ENCODE measurements at places on chromosomes 6 and 20.
A peak's percentile ranks its signal among the peaks of the same experiment; 100 is the strongest.

- DNase-seq = no peak
Measured at GRCh38 chr6:109612268-109612667, 78.7 kb downstream of the AK9 start.

- DNase-seq = no peak
Measured at GRCh38 chr20:37154684-37155298, 24.3 kb upstream of the RPN2 start.

GRCh38 chr6:2204272-2204671, 41.1 kb downstream of the GMDS start:
- no peak for DNase-seq

- no peak for DNase-seq
Measured at GRCh38 chr6:109515781-109516409, 32.9 kb upstream of the ZBTB24 start.

- peak; percentile 26 for DNase-seq
Measured at GRCh38 chr20:59221049-59221706, 57.6 kb downstream of the ZNF831 start.

- peak; percentile 74 for DNase-seq
Measured at GRCh38 chr6:91081452-91082067, 494.7 kb upstream of the MAP3K7 start.

DNA sequence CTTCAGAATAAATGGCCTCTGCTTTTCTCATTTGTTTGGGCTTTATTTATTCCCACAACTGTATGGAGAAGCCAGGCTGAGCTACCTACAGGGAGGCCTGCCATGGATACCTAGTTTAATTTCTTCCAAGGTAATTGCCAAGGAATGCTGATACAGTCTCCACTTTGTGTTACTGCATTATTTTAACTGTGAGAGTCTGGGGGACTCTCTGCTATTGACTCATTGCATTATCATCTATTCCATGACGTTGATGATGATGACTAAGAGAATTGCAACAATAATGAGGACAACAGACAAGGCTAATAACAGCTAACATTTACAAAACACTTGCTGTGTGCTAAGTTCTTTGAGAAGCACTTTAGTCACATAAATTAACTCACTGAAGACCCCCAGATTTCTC, 88.3 kb upstream of the COL21A1 start:
- DNase-seq = no peak

- DNase-seq = no peak
Measured at GRCh38 chr20:53622247-53623133, 28.9 kb upstream of the ZNF217 start.

DNA sequence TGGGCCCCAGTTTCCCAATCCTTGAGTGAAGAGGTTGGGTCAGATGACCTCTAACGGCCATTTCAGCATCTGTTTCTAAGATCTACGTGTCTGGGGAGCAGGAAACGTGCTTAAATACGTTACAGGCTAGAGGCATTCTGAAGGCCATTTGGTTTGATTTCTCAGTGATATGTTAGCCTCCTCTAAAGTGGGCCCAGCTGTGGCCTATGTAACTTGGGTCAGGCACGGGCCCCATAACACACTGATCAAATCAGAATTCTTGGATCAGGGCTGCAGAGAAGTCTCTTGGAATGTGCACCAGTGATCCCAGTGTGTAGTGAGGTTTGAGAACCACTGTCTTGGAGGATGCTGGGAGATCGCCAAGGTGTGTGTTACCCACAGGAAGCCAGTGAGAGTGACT, 36.1 kb upstream of the TGM3 start:
- DNase-seq = no peak

DNA sequence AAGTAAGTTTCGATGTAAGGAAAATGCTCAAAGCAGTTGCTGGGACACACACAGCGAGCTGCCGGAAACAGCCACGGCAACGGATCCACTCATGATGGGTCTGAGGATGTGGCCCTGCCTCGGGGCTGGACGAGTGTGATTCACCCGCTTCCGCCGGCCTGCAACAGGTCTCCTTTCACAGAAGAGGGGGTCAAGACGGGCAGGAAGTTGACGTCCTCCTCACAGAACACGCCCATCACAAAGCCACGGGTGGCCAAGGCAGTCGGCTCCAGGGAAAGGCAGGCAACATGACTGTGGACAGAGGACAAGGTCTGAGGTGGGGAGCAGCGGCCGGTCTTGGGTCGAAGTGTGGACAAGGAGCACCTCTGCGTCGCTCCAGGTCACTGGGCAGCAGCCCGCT, 29.9 kb upstream of the SMOC2 start:
- DNase-seq = no peak

GRCh38 chr20:18443886-18444285, 22.9 kb downstream of the DZANK1 start:
- no peak for DNase-seq

DNA sequence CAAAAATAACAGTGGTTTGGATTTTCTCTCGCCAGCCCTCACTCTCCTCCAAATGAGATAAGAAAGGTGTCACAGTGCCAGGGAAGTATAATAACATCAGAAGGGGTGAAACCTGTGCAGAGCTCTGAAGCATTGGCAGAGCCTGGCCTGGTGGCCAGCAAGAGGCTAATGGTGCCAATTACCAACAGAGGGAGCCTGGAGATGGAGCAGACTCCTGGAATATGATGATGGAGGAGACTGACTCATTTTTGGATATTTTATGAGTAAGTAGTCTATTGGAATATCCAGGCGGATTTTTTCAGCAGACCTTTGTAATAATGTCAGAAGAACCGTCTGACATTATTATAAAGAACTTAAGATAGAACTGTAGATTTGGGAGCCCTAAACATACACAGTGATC, 442.6 kb upstream of the MARCKS start:
- no peak for DNase-seq

DNA sequence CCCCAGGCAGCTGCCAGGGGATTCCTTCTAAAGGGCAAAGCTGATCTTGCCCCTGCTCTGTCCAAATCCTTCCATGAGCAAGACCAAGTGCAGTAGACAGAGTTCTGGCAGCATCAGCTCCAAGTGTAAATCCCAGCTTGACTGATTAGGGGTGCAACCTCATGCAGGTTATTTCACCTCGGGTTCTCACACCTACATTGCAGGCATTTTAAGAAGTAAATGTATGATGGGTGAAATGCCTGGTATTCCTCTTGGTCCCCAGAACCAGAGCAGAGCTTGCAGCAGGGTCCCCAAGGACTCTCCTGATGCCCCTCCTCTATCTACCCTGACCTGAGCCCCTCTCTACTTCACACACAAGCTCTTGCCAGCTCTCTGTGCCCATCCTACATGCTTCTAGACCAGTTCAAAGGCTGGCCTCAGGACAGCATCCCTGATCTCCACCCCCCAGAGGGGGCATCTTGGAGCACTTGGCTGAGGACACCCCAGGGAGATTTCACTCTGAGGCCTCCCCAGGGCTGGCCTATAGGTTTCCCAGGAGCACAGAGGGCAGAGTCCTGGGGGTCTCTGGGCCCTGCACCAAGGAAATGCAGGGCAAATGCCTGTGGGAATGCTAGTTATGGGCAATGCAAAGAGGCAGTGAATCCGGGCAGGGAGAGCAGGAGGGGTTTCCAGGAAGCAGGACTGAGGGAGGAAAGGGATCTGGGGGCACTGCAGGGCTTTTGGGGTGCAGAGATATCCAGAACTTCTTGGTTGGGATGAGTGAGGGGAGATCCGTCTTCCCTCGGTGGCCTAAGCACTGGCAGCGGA, 1.0 kb downstream of the LZTS3 start:
- DNase-seq = no peak

DNA sequence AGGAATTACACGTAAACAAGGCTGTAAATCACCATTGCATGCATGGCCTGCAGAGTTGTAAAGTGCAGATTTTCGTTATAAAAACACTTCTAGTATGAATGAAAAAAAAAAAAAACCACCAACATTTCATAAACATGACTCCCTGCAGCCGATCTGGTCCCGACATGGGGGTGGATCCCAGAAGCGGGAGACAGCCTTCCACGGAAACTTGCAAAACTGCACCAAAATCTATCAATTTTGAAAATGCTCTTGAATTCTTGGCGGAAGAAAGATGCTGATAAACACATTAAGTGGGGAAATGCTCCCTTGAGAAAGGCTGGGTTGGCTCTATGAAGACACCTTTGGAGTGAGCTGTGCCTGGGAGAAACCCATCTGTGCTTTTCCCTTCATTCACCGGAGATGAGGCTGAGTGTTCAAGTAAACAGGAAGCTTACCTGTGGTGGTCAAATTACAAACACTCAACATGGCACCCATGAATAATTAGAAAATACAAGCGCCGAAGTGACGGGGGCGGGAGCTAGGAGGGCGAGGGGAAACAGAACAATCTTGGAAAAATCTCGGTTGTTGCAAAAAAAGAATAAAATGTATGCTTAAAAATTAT, 845 bp upstream of the ANKRD60 start:
- DNase-seq = no peak

- DNase-seq = no peak
Measured at GRCh38 chr6:111230351-111231089, 143.2 kb downstream of the SLC16A10 start.

DNA sequence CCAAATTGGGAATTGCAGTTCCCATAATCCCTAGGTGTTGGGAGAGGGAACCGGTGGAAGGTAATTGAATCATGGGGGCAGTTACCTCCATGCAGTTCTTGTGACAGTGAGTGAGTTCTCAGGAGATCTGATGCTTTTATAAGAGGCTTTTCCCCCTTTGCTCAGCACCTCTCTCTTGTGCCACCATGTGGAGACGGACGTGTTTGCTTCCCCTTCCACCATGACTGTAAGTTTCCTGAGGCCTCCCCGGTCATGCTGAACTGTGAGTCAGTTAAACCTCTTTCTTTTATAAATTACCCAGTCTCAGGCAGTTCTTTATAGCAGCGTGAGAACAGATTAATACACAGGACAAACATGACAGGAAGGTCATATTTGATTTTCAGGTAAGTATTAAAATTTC, 25.3 kb upstream of the HECA start:
- DNase-seq = no peak
